ACHN (cell line): ENCODE measurements at places on chromosomes 2 and 18.

GRCh38 chr2:63710732-63711131 is 122.0 kb downstream of the MDH1 start:
- no peak for DNase-seq

DNA sequence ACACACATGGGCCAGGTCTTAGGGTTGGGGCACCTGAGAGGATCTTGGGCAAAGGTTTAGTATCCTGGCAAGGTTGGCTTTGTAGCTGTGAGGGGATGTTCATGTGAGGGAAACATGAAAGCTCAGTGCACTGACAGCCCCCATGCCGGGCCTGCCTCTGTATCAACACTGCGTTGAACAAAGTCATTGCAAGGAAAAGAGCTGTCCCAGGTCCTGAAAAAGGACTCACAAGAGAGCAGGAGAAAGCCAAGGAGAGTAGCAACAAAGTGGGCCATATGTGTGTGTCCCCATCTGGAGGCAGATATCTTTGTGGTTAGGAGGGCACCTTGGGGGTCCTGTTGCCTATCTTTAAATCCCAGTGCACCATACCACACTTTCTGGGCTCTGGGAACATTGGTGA is 237.8 kb upstream of the THSD7B start:
- peak; percentile 50 for DNase-seq

DNA sequence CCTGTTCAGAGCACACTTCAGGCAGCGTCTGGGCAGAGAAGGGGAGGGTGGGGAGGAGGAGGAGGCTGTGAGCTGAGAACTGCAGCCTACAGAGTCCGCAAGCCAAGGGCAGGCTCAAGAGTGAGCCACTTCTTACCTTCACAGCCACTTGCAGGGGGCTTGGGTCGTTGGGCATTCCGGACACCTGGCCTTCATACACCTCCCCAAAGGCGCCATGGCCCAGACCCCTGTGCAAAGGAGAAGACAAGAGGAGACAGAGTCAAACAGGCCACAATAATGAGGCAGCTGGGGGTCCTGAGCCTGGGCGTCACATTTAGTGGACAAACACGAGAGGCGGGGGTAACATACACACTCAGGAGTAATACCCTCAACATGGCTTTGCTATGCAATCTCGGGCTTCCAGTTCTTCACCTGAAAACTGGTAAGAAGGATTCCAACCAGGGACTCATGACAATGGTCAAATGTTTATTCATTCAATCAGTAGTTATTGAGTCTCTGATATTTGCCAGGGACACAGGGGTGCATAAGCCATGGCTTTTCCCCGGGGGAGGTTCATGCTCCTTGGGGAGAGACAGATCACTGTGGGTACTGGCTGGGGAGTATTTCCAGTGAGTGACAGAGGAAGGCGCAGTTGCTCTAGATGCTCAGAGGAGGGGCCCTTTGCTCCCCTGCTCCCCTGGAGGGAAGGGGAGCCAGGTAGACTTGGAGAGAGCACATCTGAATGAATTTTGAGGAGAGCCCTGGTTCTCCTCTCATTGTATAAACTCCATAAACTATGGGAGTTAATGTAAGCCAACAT is 107.4 kb downstream of the CLIP4 start:
- no peak for DNase-seq

GRCh38 chr2:96240341-96241038 is 25.3 kb downstream of the TMEM127 start:
- no peak for DNase-seq

GRCh38 chr2:39703181-39703872 is 37.6 kb downstream of the TMEM178A start:
- DNase-seq, result no peak

- no peak for DNase-seq
Observed at GRCh38 chr2:188853307-188853706, 120.9 kb upstream of the COL3A1 start.

- DNase-seq, result no peak
Observed at GRCh38 chr2:143704451-143705106, 575.4 kb downstream of the ARHGAP15 start.

DNA sequence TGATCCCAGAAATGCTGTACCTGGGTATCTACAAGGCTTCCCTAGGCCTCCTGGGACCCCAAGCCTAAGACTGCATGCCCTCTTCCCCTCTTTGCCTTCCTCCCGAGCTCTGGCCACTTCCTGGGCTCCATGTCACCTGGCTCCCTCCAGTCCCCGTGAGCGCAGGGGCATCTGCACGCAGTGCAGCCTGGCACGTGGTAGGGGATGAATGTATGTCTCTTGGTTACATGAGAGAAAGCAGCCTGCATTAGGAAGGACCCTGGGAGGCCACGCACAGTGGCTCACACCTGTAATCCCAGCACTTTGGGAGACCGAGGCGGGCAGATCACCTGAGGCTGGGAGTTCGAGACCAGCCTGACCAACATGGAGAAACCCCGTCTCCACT is 15.8 kb downstream of the PASK start:
- no peak for DNase-seq

- DNase-seq, result peak; percentile 78
Observed at GRCh38 chr2:102020596-102021170, 28.9 kb downstream of the IL1R2 start.

- DNase-seq, result no peak
Observed at GRCh38 chr2:204407204-204408014, 137.9 kb upstream of the PARD3B start.

DNA sequence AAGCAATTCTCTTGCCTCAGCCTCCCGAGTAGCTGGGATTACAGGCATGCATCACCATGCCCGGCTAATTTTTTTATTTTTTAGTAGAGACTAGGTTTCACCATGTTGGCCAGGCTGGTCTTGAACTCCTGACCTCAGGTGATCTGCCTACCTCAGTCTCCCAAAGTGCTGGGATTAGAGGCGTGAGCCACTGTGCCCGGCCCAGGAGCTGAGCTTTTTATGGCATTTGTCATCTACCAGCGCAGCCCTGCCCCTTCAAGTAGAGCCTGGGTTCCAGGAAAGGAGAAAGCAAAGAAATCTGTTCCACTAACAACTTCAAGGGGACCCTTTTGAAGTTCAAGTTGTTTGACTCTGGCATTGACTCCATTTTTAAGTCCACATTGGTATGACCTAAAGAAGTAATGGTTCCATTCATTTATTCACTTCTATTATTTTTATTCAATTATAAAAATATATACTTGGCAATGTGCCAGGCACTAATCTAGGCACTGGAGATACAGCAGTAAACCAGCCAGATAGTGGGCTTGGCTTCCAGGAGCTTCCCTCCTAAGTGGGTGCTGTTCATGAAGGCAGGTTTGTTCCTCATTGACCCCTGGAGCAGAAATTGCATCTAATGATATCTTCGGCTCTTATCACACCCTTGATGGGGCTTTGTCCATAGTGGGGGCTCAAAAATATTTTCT is 8.0 kb upstream of the SFTPB start:
- DNase-seq, result no peak

DNA sequence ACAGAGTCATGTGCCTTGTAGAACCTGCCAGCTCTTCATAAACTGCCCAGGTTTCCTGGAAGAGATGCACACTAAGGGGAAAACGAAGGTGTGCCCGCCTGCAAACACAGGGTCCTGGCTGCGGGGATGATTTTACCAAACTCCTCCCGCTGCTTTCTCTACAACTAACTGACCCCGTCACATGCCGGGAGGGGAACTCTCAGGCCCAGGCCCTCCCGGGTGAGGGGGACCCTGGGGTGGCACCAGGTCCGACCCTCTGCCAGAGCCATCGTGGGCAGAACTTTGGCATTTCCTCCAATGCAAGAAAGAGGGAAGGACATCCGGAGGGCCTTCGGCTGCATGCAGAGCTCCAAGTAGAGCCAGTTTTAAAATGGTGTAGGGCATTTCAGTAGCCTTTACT is 28.6 kb downstream of the CAPN13 start:
- no peak for DNase-seq

- no peak for DNase-seq
Observed at GRCh38 chr18:34773378-34773777, 63.3 kb downstream of the DTNA start.

DNA sequence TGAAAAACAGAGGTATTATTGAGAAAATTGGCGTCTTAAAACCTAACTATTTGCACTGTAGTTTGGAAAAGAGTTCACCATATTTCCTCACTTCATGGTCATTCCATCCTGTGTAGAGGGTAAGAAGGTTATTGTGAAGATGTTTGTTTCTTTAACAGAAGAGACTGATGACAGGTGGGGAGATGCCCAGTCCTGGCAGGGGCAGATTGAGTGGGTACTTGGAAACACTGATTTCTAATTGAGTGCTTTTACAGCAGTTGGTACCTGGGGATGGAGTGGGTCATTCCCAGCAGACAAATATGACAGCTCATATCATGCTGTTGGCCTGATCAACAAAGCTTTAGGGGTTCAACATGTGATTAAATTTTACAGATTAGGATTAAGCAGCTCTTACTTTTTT is 67.5 kb downstream of the MYOM1 start:
- no peak for DNase-seq

DNA sequence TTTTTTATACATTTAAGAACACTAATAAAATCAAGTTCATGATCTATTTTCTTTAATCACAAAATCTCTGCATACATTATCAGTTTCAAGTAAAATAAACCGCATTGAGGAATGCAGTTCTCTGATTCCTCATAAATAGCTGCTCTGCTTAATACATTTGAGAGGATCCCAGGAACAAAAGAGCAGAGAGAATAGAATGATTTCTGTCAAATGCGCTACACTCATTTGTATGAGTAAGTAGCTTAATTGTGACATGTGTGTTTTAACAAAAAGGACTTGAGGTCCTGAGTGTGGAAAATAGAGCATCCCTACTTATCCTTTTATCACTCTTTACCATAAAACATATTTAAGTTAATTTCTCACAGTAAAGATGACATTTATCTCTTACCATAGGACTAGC is 134.0 kb downstream of the PID1 start:
- no peak for DNase-seq

GRCh38 chr2:172098650-172099471 is 3.8 kb downstream of the DLX2 start:
- DNase-seq, result peak; percentile 93

- no peak for DNase-seq
Observed at GRCh38 chr18:51009072-51009471, 20.9 kb upstream of the SMAD4 start.

DNA sequence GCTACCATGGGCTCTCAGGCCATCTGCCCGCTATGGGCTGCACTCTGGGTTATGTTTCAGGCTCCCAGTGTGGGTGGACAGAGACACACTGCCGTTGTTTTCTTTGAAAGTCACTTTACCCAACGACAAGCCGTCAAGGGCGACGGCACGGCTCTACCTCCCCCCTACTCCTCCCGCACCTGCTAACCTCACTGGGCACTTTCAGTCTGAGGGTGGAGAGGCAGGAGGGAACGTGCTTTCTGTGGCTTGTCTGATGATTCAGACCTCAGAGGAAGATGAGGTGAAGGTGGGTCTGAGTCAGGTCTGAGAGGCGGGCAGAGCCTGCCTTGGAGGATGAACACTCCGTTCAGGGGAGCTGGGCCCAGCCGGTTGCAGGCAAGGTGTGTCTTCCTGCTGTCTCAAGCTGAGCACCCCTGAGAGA is 147.6 kb upstream of the HDAC4 start:
- no peak for DNase-seq

DNA sequence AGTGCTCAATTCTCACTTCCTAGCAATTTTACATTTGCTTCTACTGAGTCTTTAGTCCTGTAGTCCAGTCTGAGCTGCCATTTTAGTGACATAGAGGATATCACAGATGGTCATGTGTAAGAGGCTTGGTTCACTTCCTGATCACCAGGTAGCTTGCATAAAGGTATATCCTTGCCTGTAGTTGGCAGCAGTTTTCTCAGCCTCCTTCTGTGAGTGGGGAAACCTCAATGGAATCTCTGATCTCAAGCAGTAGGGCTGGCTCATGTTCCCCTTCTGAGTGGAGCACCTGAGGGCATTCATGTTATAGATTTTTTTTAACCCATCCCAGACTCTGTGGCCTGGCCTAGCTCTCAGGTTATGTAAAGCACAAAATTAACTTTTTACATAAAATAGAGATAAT is 278.4 kb downstream of the RDH14 start:
- no peak for DNase-seq

GRCh38 chr2:138496096-138496651 is 5.4 kb upstream of the SPOPL start:
- no peak for DNase-seq

DNA sequence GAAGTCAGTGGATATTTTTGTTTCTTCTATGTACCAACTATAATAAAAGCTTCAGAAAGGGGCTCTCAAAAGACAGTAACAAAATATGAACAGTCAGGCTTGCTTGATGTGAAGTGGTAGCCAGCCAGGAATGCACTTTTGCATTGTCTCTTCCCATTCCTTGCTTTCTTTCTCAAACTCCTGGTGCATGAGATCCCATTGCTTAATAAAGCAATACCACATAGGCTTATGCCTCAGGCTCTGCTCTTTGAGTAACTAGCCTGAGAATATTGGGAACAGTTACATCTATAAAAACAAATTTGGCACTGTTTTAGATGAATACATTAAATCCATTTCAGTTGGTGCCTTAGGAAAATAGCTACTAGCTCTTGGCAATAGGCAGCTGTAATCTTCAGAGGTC is 62.6 kb upstream of the ST6GAL2 start:
- DNase-seq, result no peak

- DNase-seq, result no peak
Observed at GRCh38 chr18:45562567-45563479, 52.5 kb upstream of the SLC14A2 start.

DNA sequence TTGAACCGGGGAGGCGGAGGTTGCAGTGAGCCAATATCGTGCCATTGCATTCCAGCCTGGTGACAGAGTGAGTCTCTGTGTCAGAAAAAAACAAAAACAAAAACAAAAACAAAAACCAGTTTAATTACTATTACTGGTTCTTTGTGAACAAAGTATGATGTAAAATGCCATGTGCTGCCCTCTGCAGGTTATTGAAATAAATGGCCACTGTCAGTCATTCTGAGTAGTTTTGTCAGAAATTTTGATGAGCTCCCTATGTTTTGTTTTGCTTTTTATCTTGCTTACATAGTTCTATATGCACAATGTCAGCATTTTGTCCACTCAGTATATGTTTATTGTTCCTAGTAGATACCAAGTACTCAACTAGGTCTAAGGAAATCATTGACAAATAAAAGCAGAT is 423.6 kb upstream of the CHST9 start:
- DNase-seq, result peak; percentile 10
